Tibial artery (tissue), 4 donors: ENCODE measurements at places on chromosomes 11 and 22.
A peak's percentile ranks its signal among the peaks of the same experiment; 100 is the strongest.

DNA sequence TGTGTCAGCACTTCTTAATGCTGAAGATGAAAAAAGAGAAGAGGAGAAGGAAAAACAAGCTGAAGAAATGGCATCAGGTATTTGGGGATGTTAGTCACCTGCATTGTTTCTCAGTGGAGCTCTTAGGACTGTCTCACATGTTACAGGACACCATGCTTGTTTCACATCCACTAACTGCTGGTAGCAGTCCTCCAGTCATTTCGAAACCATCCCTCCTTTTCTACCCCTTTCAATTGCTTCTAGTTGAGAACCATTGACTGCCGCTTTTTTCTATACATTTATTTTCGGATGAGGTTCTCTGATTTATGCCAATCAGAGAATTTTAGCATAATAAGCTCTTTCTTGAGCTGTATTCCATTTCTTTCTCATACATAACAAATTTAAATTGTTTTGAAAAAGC is 21.5 kb downstream of the BIRC2 start:
- H3K4me3 ChIP-seq, result no peak overlapping the region
- DNase-seq, result no peak
- no peak overlapping the region for H3K27ac ChIP-seq

DNA sequence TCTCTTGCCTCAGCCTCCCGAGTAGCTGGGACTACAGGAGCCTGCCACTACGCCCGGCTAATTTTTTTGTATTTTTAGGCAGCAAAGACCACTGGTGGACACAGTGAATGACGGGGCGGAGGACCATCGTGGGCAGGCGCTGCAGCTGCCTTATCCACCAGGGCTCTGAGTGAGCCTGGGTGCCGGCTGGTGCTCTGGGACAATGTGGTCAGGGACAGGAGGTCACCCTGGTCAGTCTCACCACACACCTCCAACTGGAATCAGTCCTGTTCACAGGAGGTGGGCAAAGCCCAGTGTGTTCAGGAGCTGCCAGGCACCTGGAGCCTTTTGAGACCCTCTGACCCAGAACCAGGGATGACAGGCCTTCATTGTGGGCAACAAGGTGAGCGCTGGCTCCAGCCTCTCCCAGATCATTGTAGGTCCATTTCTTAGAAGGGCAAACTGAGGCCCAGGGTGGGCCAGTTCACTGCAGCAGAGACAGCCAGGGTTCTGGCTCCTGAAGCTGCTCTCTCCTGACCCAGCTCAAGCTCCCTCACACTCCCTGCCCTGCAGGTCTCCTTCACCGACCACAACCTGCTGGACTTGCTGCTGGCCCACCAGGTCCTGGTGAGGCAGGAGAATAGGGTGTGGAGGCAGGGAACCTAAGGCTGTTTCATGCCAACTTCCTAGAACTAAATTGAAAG is 15.7 kb upstream of the CABP2 start:
- DNase-seq, result no peak
- no peaks in the 10 kb centered on the region for H3K36me3 ChIP-seq
- no peaks in the 10 kb centered on the region for H3K27me3 ChIP-seq
- H3K27ac ChIP-seq, result no peak overlapping the region
- no peak overlapping the region for H3K4me3 ChIP-seq
- H3K4me1 ChIP-seq, result no peaks in the 10 kb centered on the region

DNA sequence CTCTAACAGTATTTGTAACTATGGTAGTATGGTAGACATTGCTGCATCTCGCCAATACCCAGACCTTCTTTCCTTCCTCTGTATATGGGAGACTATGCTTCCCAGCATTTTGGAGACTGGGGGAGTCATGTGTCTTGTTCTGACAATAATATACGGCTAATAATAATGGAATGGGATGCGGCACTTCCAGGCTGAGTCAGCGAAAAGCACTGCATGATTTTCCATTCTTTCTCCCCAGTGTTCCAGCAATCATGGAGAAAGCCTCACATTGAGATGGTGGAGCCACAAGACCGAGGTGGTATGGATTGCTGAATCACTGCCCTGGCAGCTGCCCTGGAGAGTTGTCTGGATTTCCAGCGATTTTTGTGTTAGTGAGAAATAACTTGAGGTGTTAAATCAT is 77.1 kb upstream of the FIBIN start:
- H3K27ac ChIP-seq, result no peak overlapping the region
- H3K4me3 ChIP-seq, result no peak overlapping the region
- no peak for DNase-seq
- no peaks in the 10 kb centered on the region for H3K27me3 ChIP-seq

DNA sequence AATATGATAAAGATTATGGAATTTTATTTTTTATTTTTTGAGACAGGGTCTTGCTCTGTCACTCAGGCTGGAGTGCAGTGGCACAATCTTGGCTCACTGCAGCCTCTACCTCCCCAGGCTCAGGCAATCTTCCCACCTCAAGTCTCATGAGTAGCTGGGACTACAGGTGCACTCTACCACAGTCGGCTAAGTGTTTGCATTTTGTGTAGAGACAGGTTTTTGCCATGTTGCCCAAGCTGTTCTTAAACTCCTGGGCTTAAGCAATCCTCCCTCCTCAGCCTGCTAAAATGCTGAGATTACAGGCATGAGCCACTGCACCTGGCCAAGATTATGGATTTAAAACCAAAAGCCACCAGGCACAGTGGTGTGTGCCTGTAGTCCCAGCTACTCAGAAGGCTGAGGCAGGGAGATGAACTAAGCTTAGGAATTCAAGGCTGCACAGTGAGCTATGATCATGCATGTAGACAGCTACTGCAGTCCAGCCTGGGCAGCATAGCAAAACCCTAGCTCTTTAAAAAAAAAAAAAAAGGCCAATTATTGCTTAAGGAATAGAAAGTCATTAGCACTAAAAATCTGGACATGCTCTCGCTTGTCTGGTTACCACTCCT is 20.2 kb upstream of the CCND1 start:
- DNase-seq, result no peak
- H3K27me3 ChIP-seq, result peaks cover 5% of the 10 kb centered on the region

DNA sequence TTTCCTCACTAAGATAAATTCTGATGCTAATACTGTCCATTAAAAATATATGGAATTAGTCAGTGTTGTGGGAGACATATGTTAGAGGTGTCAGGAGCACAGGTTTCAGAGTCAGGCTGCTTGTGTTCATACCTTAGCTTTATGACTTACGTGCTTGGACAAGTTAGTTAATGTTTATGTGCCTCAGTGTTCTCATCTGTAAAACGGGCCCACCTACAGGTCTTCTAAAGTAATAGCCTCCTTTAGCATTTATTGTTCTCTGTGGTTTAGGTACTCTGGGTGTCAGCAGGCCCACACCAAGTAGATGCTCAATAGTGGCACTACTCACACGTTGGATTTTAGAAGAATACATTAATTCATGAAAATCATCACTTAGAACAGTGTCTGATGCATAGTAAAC is 308.7 kb upstream of the ZC3H12C start:
- no peak overlapping the region for H3K4me3 ChIP-seq
- H3K27ac ChIP-seq, result no peak overlapping the region
- no peaks in the 10 kb centered on the region for H3K27me3 ChIP-seq
- no peak for DNase-seq

DNA sequence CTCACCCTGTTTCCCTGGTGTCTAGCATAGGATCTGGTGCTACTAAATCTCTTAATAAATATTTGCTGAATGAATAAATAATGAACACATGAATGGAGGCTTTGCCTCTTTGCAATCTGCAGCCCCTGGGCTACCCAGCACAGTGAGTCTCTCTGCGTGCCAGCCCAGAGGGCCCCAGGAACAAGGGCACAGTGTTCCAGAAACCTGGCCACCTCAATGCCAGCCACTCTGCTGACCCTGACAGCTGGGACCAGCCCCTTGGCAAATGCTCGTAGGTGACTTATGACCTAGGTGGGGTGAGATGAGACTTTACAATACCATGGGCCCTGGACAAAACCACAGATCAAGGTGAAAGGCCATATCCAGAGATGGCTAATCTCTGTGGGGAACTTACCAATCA is 31.6 kb downstream of the UQCR10 start:
- peaks cover 85% of the 10 kb centered on the region for H3K36me3 ChIP-seq
- H3K4me1 ChIP-seq, result peaks cover 26% of the 10 kb centered on the region
- H3K27me3 ChIP-seq, result no peaks in the 10 kb centered on the region
- DNase-seq, result no peak
- peak overlapping the region; percentile 74 for H3K27ac ChIP-seq
- no peak overlapping the region for H3K4me3 ChIP-seq

- no peaks in the 10 kb centered on the region for H3K4me1 ChIP-seq
- peaks cover 50% of the 10 kb centered on the region for H3K27me3 ChIP-seq
- no peaks in the 10 kb centered on the region for H3K36me3 ChIP-seq
- no peak overlapping the region for H3K4me3 ChIP-seq
- H3K27ac ChIP-seq, result no peak overlapping the region
- no peak for DNase-seq
Observed at GRCh38 chr22:39967103-39967829, 7.1 kb downstream of the TMA7B start.

DNA sequence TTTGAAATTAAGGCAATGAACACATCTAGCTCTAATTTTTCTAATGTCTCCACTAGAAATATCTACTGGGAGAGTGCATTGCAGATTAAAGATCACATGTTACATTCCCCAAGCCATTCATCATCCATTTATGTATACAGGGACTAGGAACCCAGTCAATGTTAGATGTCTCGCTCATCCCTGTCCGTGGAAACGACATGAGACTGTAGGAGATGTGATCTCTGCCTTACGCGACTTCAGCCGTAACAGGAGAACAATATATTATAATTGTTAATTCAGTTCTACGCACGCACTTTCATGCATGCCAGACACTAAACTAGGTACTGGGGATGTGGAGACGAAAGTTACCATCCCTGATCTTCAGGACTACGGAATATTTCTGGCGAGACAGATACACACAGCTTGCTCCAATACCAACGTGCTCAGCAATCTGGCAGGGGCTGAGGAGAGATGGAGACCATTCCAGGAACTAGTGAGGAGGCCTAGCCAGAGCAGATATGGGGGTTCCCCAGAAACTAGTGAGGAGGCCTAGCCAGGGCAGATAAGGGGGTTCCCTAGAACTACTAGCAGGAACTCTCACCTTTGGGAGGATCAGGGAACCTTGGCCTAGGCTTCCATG is 706 bp downstream of the DCPS start:
- no peaks in the 10 kb centered on the region for H3K27me3 ChIP-seq
- H3K4me3 ChIP-seq, result peak overlapping the region; percentile 80
- H3K4me1 ChIP-seq, result no peaks in the 10 kb centered on the region

GRCh38 chr11:60830478-60831142 is 11.3 kb upstream of the CCDC86 start:
- H3K4me1 ChIP-seq, result no peaks in the 10 kb centered on the region
- DNase-seq, result no peak

DNA sequence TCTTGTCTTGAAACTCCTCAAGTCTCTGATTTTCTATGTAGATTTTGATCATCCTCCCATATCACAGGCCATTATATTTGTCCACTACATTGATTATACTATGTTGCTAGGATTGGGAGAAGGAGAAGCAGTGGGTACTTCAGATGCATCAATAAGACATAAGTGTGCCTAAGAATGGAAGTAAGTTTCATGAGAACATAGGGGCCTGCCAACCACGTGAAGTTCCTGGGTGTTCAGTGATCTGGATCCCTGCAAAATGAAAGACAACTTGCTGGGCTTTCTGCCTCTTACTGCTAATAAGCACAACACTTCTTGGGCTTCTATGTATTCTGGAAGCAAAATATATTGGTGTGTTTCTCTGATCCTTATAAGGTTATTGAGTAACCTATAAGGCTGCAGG is 17.8 kb downstream of the SERPINH1 start:
- H3K27me3 ChIP-seq, result no peaks in the 10 kb centered on the region
- peaks cover 30% of the 10 kb centered on the region for H3K4me1 ChIP-seq
- no peak overlapping the region for H3K27ac ChIP-seq
- DNase-seq, result no peak
- no peak overlapping the region for H3K4me3 ChIP-seq

DNA sequence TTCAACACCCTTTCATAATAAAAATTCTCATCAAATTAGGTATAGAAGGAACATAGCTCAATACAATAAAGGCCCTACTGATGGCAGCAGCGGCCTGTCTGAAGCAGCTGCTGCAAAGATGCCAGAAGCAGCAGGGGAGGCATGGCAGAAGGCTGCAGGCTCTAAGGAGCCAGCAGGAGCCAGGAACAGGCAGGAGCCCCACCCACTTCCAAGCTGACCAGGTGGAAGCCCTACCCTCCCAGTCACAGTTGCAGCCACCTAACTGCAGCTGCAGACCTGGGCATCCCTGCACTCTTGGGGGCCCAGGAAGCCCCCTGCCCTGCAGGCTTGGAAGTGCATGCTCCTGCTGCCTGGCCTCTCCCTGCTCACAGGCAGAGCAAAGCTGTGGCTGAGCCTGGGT is 18.2 kb upstream of the OR6A2 start:
- no peaks in the 10 kb centered on the region for H3K27me3 ChIP-seq
- DNase-seq, result no peak
- no peak overlapping the region for H3K4me3 ChIP-seq
- H3K27ac ChIP-seq, result no peak overlapping the region
- no peaks in the 10 kb centered on the region for H3K4me1 ChIP-seq

DNA sequence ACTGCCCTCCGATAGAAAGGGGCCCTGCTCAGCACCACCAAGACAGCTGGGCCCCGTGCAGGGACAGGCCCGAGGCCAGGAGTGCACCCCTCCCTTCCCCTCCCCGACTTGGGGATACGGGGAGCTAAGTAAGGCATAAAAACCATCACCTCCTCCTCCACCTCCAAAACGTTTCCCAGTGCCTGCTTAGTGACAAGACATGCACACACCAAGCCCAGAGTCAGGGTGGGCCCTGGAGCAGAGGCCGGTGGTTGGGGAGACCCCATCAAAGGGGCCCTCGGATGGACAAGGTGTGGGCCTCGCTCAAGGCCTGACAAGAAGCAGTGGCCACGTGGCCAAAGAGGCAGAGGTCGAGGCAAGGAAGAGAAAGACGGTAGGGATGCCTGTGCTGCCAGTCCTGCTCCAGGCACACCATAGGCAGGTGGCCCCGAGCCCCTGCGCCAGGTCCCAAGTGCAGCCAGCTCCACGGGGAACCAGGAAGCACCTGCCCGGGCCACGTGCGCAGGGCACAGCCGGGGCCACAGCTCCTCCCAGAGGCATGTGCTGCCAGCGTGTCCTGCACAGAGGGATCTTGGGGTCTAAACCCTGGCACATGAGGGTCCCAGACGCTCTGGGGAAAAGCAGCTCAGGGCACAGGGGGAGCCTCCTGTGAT is 53.0 kb downstream of the BRD1 start:
- peaks cover 64% of the 10 kb centered on the region for H3K36me3 ChIP-seq
- H3K4me1 ChIP-seq, result no peaks in the 10 kb centered on the region
- H3K27me3 ChIP-seq, result no peaks in the 10 kb centered on the region
- H3K4me3 ChIP-seq, result no peak overlapping the region
- no peak overlapping the region for H3K27ac ChIP-seq
